ENCODE measurements at places on chromosomes 5 and 9. TPM values are rescaled to one million over a fixed set of nuclear protein-coding genes. Genes with fewer than 3 reads are reported as not detected.

DNA sequence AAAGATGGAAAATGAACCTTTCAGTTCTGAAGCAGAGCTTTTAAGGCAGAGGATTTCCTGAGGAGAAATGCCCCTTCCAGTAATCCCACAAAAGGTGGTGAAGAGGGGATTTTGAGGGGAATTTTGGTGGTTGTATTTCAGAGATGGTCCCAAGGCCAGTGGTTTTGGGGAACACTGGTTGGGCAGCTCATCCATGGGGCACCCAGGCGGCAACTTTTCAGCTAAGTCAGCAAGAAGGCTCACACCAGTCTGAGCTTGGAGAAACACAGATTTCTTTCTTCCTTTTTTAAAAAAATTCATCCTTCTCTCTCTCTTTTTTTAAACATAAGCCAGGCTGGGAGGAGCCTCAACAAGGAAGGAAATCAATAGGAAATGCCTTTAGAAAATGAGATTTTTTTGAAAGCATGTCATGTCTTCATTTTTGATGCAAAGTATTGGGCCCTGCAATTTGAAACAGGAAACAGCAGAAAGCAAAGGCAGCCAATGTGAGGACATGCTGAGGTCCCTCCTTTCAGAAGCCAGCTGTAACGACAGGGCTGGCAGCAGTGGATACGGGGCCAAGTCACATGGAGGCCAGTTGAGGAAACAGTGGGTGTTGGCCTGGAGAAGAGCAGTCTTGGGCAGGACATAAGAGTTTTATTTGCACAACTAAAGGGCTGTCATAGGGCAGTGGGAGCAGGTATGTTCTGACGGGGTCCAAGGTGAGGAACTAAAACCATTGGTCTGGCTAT lies 155.3 kb upstream of the KLF4 start:
- no peak for DNase-seq

Gene BARX1
- total RNA-seq, result not detected

GRCh38 chr9:11107196-11107595 lies 494.4 kb upstream of the PTPRD start:
- no peak for DNase-seq

GRCh38 chr9:9920425-9921060 lies 692.3 kb downstream of the PTPRD start:
- DNase-seq, result no peak

Data from SJSA1 (cell line).